ENCODE measurements at places on chromosomes 3 and 15.

DNA sequence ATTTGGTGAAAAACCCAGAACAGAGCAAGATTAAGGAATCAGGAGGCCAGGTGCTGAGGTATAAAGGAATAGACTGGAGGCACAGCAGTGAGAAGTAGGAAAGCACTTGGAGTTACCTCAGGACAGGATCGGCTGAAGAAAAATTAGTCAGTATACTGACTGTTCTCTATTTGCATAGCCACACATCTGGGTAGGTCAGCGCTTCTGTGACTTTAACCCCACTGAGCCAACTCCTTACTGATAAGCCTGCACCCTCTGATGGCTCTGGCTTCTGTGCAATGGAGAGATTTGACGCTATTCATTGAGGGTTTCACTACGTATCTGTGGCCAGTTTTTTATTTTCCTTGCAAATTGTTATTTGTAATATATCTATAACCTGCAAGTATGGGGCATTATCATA is 22.3 kb downstream of the MECOM start:
- no peak for DNase-seq

DNA sequence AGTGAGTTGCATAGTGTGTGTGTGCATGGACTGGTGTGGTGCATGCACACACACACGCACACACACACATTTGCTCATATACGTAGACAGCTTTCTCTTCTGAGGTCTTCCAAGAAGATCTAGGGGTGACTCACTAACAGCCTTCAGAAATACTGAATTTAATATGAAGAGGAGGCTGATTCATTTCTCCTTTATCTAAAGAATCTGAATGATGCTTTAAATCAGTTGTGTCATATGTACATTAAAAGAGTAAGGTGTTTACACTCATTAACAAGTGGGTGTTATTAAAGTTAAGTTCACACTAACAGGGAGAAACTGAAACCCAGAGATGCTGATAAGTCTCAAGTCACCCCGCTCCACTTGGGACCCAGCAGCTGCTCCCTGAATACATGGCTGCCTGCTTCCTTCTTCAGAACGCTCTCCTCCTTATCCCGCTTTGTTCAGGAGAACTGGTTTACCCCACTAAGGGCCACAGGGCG is 22.0 kb downstream of the TMPRSS7 start:
- peak; percentile 17 for DNase-seq

- DNase-seq: peak; percentile 68
Observed at GRCh38 chr3:106510206-106510605, 641.4 kb upstream of the CBLB start.

DNA sequence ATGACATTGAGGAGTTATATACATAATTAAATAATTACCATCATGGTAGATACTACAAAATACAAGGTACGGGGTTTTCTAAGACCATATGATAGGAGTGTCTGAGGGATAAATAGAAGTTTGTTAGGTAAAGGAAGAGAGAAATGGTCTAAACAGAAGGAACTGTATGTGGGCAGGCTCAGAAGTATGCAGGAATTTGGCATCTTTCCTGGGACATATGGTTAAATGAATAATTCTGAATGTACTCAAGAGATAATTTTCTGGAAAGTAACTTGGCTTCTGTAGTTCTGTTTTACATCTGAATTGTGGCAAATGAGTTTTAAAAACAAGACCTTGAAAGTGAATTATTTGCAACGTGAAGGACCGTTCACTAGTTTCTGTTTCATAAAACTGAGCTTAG is 17.5 kb downstream of the LMCD1 start:
- DNase-seq: no peak

DNA sequence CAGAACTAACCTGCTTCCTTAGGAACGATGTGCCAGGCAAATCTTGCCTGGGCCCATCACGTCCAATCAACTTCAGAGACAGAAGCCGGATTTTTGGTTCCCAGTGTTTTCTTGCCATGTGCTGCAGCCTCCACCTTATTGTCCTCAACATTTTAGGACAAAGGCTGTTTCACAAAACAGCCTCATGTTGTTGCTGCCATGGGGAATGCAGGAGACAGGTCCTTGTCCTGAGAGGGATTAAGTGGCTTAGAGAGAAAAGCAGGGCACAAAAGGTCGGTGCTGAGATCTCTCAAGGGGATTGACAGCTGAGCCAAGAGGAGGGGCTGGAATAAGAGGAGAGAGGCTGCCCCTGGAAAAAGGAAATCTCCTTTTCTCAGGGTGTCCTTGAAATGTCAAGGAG is 11.3 kb upstream of the NMNAT3 start:
- no peak for DNase-seq

GRCh38 chr15:62734706-62735105 is 307.8 kb upstream of the TPM1 start:
- no peak for DNase-seq

- DNase-seq: no peak
Observed at GRCh38 chr3:42829628-42830436, 20.6 kb downstream of the ACKR2 start.

- DNase-seq: no peak
Observed at GRCh38 chr3:70754314-70754713, 441.9 kb upstream of the MDFIC2 start.

GRCh38 chr15:51390966-51391422 is 49.5 kb downstream of the GLDN start:
- DNase-seq: no peak

DNA sequence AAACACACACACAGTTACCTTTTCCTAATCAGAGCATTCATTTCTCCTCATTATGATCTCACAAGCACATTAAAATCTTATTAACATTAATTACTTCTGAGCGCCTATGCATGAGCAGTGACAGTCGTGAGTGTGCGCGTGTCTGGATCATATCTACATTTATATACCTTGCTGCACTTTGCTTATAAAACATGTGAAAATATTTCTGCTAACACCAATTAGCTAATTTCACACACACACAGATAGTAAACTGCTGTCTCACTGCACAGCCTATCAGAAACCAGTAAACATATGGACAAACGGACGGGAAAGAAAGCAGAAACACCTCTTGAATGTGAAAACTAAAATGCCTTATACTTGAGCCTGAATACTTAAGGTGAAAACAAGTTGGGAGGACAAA is 64.8 kb downstream of the ZBTB20 start:
- DNase-seq: no peak

- DNase-seq: no peak
Observed at GRCh38 chr3:14141602-14142341, 16.9 kb downstream of the TMEM43 start.

DNA sequence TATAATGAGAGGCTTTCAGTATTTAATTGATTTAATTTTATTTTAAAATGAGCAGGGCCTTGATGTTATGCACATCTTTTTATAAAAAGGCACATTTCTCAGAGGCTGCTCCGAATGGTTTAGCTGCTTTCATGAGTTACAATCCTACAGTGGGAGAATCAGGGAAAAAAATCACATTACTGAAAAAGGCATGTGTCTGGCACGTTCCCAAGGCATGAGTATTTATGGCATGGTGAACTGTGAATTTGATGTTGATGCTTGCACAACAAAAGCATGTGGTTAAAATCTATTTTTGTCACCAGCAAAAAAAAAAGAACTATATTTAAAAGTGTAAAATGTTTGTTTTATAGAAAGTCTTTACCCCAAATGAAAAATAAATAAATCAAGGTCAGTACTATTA is 485.2 kb upstream of the ROBO2 start:
- peak; percentile 8 for DNase-seq

DNA sequence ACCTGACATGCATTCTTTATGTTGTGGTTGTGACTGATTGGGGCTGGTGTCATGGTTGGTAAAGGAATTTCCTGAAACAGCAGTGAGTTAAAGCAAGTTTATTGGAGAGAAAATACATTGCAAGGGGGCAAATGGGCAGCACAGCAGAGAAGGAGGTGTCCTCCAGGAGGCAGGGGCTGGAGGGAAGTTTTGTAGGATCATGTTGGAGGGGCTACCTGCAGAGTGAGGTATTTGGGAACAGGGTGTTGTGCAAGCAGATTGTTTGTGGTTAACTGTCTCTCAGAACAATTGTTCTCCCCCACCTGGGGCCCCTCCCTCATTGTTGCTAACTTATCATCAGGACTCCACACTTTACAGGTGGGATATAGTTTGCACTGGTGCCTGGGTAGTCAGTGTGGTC is 196.0 kb downstream of the NSUN3 start:
- DNase-seq: no peak

DNA sequence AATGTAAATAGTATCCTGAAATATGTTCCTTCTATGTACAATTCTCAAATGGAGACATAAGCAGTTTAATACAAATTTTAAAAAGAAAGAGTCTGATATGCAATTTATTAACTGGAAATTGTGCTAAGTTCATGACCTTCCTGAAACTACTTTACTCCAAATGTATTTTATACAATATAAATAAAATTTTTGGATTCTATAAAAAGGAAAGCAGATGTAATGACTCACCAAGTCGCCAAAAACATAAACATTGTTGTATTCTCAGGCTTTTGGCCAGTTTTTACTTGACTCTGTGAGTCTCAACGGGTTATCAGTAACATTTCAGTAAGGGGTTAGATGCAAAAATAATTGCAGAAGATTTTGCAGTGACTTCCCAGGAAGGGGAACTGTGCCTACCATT is 948.2 kb downstream of the EPHA3 start:
- DNase-seq: no peak

GRCh38 chr15:80926126-80926525 is 63.5 kb downstream of the MESD start:
- no peak for DNase-seq

- no peak for DNase-seq
Observed at GRCh38 chr15:49495993-49496753, 73.1 kb downstream of the FGF7 start.

DNA sequence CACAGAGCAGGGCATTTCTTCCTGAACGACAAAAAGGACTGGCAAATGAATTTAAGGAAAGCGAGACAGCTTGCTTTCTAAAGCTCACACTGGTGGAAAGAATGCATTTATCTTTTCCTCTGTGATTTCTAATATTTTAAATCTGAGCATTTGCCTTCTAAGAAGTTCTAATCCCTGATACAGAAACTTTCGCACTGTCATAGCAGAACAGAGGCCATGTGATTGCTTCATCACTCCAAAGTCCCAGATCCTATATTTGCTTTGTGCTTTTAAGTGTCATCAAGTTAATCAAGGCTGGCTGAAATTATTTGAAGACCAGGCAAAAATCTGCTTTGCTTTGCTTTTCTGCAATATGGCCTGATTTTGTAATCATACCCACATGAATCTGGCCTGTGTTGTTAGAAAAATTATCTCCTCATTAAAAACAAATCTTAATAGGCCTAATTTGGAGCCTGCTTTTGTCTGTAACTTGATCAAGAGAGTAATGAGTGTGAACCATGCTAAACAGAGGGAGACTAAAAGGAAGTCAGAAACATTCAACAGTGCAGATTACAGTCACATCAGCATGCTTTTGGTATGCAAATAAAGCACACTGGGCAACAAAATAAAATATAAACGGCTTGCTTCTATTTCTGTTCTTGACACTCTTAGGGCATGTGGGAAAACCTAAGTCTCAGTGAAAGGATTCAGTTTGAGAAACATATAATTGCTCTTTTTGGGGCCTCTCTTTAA is 178.2 kb upstream of the ADAMTS9 start:
- DNase-seq: no peak

DNA sequence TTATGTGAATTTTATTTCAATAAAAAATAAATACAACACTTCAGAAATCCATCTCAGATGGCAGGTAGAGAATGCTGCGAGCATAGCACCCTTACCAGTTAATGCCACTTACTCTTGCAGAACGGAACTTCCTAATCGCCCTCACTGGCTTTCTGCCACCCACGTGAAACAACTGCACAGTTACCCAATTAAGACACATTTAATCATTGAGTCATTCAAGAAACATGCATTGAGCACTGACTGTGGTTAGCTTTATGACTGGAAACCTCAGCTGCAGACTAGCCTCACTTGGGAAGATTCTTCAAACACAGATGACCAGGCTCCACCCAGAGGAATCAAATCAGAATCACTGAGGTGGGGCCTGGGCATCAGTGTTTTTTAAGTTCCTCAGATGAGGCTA is 5.6 kb upstream of the MFGE8 start:
- peak; percentile 91 for DNase-seq

DNA sequence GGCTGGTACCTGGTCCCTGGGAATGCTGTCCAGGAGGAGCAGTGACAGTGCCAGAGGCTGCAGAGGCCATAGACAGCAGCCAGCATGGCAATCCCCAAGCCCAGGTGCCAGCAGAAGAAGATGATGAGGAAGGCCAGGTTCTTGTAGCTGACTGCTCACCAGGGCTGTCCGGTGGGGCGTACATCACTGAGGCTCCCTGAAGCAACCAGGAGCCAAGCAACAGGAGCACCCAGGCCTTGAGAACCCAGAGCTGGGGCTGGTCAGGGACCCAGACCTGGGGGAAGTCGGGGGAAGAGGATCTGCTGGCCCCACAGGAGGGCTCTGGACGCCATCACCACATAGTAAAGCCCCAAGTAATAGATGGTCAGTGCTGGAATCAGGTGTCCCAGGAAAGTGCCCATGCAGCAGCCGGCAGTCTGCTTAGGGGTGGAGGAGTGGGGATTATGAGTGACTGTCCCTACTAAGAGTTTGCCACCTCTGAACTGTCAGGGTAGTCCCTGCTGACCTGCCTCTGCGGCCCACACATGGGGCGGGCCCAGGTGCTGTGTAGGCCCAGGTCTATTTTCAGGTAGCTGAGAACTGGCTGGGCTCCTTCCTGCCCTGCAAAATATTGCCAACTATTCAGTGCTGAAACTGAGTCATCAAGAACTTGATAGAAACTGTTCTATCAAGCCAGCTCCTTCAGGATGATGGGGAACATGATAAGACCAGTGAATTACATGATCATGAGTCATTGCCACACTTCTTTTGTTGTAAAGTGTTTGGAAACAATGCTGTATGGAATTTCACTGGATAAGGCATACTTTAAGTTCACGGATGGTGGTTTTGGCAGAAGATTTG is 68.7 kb downstream of the CHRD start:
- no peak for DNase-seq

DNA sequence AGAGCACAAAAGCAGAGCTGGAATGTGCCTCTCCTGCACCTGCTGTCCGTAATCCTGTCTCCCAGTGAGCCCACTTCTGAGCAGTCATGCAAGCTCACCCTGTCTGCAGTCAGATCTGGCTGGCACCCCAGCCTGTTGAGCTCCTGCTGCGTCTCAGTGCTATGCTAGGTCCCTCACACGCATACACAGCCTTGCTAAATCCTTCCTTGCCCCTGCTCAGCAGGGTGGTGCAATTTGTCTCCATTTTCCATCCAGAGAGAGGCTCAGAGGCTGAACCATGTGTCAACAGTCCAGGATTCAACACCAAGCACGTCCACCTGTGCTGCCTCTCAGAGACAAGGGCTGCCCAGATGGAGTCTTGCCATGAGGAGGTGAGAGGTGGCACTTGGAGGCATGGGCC is 11.0 kb downstream of the POMGNT2 start:
- no peak for DNase-seq

DNA sequence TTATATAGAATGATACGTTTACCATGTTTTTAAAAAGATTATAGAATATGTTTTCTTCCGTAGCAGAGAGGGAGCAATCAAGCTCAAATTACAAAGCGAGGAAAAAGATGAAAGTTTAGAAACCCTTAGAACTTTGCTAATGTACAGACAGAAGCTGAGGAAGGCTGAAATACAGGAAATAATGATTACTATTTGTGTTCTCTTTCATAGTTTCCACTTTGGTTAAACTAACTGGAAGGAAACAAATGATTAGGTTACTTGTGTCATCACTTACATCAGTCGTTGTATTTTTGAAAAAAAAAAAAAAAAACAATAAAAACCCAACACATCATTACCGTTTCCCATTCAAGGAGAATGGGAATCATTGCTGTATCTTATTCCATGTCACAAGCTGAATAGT is 337.8 kb upstream of the CBLB start:
- no peak for DNase-seq

GRCh38 chr3:16347548-16347947 is 82.5 kb downstream of the OXNAD1 start:
- no peak for DNase-seq
